ENCODE measurements at places on chromosomes 3 and 15.

DNA sequence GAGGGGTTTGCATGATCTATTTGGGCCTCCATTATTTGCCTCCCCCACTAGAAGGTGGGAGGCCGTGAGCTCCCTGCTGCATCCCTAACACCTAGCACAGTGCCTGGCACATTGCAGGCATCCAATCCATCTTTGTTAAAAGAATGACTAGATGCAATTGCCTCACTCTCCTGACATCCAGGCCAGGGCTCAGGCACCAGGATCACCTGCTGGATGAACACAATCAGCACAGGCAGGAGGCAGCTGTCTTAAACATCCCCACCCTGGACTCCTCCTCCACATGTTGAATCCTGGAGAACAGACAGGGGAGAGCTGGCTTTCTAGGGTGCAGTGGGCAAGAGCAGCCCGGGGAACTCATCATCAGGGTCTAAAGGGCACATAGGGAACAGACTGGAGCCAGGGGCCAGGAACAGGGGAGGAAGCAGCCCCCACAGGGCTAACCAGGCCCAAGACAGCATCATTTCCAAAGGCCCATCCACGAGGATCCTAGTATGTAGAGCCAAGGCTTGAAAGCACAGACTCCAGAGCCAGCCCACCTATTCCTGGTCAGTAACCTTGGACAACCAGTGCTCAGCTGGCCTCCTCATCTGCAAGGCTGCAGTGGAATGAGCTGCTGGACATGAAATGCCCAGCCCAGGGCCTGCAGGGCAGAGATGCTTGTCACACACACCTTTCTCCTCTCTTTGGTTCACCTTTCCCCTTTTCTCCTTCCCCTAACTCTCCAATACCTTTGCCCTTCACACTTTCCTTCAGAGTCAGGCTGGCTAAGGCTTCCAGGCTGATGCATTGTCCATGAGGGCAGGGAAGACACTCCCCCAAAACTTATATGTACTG, 254.4 kb upstream of the TLE3 start:
- no peak for DNase-seq

GRCh38 chr15:82677720-82678323, 30.7 kb upstream of the CPEB1 start:
- DNase-seq = no peak

DNA sequence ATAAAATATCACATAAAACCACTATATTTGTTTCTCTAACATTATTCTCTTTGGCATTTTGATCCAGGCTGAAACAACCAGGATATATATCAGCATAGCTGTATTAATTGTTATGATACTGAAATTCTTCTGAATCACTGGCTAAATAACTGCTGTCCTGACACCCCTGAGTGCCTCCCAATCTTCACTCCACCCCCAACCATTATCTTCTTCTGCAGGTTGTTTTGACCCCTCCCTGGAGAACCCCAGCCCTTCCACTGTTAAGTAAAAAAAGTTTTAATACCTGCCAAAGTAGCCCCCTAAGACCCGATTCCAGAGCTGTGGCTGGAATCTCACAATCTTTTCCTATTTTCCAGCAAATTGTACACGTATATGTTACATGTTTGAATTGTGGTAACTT, 124.1 kb downstream of the DNAH12 start:
- no peak for DNase-seq

DNA sequence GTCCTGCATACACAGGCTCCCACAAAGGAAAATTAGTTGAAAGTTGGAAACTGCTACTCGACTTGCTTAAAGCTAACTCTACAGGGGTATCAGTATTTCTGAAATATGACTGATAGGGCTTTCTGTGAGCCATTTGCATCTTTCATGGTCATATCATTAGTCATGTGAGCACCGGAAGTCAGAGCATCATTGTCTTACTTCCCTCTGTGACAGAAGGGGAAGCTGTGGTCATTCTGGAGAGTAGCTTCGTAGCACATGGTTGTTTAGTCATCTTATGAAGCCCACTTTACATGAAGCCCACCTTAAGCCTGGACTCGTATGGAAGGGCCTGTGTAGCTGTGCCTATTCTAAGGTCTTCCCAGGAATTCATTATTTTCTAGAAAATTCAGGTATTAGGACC, 69.0 kb downstream of the COL6A5 start:
- DNase-seq = no peak

- no peak for DNase-seq
Measured at GRCh38 chr3:16900779-16901440, 16.2 kb downstream of the PLCL2 start.

DNA sequence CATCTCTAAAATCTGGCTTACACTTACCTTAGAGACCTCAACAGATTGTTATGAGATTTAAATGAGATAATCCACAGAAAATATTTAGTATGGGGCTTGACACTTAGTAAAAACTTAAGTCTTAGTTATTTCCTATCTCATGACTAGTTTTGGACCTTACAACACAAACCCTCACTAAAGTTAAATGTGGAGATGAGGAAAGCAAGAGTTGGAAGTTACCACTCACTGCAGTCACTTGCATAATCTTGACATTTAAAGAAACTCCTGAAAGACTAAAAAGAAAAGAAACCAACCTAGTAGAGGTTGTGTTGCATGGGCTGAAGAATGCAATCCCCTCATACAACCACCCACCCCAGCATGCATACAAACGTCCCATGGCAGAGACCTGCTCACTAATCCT, 40.1 kb downstream of the ITGB5 start:
- DNase-seq = no peak

DNA sequence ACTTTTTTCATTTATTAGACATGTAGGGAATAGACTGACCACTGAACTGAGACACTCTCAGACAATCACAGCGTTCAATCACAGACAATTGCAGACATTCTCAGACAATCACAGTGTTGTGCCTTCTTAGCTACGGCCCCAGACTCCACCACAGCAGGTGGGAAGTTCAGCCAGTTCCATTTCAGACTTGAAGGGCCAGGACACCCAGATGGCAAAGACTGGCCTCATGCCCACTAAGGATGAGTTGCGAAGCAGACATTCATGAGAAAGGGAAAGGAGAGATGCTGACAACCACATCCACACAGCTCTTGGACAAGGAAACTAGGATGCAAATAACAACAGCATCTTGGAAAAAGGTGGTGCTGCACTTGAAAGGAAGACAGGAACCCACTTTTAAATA, 21.9 kb upstream of the ALDH1L1 start:
- DNase-seq = no peak

DNA sequence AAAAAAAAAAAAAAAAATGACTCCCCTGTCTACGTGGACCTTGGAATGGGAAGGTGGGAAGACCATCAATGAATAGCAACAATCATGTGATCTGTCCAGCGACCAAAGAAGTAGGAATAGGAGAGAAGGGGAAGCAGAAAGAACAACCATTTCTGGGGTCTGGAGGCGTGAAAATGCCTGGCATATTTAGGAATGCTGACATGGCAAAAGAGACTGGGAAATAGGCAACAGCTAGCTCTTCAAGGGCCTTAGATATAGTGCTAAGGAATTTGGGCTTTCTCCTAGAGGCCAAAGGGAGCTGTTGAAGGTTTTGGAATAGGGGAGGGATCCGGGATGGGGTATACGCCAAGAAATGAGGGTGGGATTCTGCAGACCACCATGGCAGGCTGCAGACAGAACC, 5.9 kb downstream of the SLC22A13 start:
- no peak for DNase-seq

DNA sequence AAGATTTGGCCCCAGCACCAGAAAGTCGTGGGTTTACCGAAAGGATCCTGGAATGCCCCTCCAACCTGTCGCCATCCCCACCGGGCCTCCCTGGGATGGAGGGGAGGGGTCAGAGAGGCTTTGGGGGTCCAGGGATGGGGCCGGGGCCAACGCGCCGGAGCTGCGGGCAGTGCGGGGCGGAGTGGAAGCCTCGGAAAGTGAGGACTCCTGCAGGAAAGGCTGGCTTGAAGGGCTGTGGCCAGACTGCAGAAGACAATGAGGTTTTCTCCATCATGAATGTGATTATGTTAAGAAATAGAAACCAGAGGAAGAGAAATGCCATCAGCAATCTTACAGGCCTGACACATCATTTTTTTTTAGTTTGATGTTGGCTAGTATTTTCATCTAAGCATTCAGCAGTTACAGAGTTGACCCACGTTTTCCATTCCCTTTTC, 738 bp downstream of the YEATS2 start:
- peak; percentile 15 for DNase-seq

DNA sequence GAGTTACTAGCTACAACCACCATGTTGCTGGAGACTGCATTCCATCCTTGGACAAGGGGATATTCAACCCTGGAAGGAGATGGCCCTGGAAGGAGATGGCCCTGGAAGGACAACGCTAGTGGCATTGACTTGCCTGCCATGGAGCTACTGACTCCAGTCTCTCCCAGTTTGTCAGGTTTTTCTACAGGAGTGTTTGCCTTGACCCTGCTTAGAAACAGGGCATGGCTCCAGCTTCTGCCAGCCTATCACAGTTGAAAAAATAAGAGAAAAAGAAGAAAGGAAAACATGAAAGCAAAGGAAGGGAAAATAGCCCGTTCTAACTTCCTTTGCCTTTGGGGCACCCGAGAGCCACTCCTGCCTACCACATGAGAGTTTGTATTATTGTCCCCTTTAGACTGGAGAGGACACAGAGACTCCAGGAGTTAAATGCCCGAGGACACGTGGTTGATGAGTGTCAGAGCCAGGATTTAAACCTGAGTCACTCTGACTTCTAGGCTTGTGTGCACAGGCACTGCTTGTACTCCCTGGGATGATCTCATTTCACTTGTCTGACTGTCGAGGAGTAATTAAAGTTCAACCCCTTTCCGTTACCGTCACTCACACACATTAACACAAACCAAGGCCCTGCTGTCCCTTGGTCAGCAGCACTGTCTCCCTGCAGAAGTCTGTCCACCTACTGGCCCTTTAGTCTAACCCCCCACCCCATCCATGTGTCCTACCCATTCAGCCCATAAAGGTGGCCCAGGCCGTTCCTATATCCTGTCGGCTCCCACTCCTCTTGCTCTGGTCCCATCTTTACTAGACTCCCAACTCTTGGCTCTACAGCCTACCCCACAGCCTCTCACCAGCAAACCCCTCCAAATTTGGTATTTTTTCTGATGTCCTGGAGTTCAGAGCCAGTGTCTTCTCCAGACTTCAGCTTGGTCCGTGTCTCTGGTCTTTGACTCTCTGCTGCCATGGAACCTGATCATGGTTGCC, 46.1 kb downstream of the C2CD4A start:
- DNase-seq = no peak

GRCh38 chr3:69129531-69129930, 7.1 kb upstream of the LMOD3 start:
- no peak for DNase-seq

GRCh38 chr3:153756816-153757215, 364.4 kb upstream of the ARHGEF26 start:
- DNase-seq = no peak

DNA sequence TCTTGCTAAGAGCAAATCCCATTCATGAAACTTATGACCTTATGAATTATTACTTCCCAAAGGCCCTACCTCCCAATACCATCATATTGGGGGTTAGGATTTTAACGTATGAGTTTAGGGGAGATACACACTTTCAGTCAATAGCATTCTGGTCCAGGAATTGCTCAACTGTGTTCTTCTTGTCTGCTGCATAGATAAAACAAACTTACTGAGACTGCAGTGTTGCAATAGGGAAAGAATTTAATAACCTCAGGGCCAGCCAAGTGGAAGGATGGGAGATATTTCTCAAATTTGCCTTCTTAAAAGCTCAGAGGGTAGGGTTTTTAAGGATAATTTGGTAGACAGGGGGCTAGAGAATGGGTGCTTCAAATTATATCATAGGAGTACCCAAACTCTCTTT, 625.8 kb downstream of the OTOL1 start:
- DNase-seq = no peak

DNA sequence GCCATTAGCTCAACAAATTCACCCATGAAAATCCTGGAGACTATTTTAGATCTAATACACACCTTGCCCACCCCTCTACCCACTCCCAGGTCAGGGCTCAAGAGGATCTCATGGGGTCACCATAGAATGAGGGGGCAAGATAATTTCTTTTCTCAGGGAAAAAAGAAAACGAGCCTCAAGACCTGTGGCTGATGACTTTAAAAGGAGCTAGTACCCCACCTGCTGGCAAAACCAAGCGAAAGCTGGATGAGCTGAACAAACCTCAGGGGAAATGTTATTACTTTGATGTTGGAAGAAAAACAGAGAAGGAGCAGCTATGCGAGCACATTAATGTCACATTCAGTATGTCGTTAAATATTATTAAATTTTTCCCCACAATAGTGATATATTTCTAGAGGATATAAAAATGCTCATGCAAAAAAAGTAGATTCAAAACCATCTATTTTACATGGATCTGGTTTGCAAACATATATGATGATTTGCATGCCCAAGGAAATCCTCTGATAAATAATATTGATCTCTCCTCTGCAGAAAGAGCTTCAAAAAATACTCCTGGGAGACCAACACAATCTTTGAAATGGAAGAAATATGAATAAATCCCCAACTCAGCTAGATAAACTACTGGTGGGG, 37.7 kb downstream of the PLD1 start:
- no peak for DNase-seq

DNA sequence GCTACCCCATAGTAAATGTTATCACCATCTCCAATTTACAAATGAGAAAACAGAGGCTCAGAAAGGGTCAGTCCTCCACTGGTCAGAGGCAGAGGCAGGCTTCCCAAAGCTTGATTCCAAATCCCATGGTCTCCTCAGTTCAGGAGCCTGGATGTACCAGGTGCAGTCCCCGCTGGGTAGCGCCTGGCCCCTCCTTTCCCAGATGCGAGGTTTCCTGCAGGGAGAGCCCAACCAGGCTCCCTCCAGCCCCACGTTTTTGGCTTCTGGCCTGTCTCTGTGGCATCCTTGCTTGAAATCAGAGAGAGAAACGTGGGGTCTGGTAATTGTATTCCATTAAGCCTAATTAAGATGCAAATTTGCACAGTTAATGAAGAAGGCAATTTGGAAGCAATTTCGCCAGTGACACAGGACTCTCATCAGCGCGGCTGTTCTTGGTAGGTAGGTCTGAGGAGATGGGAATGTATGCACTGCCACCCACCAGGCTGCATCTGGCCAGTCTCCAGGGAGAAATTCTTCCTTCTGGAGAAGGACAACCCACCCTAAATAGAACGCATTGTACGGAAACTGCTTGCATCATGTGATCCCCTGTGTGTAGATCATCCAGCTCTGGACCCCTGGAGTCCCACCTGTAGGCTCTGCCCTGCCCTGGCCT, 50.5 kb downstream of the HRH1 start:
- no peak for DNase-seq

GRCh38 chr15:101178479-101178878, 73.4 kb downstream of the CHSY1 start:
- no peak for DNase-seq

- DNase-seq = no peak
Measured at GRCh38 chr3:26484140-26484539, 138.4 kb upstream of the LRRC3B start.

- no peak for DNase-seq
Measured at GRCh38 chr3:119647171-119647570, 13.2 kb downstream of the POPDC2 start.

GRCh38 chr3:172307141-172307560, 141.1 kb downstream of the GHSR start:
- no peak for DNase-seq

GRCh38 chr3:45412763-45413162, 24.4 kb downstream of the LARS2 start:
- no peak for DNase-seq

GRCh38 chr15:45425135-45425534, 46.8 kb upstream of the GATM start:
- no peak for DNase-seq

Measured in DMS79 (cell line).